HT1080 (cell line): ENCODE measurements at places on chromosomes 2 and 18. TPM values are rescaled to one million over a fixed set of nuclear protein-coding genes. Genes with fewer than 3 reads are reported as not detected.

DNA sequence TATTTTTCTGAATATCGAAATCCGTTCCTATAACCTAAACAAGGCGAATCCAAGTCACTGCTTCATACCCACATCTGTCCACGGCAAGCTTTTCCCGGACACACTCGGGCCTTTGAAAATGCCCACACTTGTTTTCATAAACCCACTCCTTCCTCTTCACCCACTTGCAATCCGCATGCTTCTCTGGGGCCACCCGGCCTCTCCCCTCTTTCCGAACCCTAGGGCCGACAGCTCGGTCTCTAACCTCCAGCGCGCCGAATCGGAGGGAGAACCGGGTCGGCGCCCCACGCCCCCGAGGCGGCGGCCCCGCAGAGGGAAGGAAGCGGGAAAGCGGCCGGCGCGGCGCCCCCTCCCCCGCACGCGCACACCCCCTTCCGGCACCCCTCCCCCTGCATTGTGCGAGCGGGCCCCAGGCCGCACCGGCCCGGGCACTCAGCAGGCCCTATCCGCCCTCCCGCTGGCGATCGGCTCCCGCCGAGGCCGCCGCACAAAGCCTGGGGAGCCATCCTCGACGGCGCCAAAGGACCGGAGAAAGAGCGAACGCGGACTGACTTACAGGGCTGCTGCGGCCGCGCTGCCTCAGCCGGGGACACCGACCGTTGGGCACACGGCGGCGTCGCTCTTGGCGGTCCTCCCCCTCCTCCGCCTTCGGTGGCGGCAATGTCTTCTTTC, 467 bp downstream of the PUM2 start:
- DNase-seq = peak; percentile 52

GRCh38 chr18:69261406-69261805, 139.3 kb upstream of the DOK6 start:
- peak; percentile 40 for DNase-seq

GRCh38 chr2:9594366-9595054, 36.3 kb downstream of the YWHAQ start:
- DNase-seq = peak; percentile 73

- peak; percentile 93 for DNase-seq
Observed at GRCh38 chr2:11583840-11584524, 50.1 kb downstream of the GREB1 start.

- DNase-seq = no peak
Observed at GRCh38 chr2:239222312-239222660, 178.5 kb downstream of the HDAC4 start.

DNA sequence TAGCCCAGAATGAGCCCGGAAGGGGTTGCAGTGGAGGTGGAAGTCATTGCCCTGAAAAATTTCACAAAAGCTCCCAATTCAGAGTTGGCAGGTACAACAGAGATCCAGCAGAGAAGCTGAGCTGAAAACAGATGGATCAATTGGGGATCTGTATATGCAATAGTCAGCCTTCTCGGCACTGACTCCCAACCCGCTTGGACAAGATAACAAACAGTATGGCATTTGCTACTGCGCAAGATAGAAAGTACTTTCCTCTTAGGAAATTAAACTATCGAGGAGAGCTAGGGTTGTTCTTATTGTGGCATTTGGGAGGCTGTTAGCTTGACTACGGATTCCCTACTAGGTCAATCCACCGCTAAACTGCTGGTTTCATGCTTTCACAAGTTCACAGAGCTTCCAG, 11.6 kb upstream of the IER3IP1 start:
- DNase-seq = no peak

DNA sequence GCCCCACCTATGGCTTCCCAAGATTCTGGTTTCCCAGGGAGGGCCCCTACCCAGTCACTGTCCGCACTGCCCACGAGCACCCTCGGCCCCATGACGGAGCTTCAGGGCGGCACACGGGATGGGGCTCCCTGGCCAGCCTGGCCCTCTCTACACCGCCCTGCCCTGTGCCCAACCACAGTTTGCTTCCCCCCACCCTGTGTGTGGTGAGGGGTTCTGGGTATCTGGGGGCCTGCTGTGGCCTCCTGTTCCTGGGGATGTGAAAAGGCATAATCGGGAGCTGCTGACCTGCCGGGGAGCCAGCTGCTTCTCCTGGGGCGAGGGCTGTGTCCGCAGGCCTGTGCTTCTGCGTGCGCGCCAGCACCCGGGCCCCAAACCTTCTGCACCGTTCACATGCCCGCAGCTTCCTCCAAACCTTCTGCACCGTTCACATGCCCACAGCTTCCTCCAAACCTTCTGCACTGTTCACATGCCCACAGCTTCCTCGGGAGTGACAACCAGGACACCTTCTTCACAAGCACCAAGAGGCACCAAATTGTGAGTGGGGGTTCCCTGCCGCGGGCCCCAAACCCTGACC, 12.4 kb downstream of the ANO7 start:
- DNase-seq = no peak

DNA sequence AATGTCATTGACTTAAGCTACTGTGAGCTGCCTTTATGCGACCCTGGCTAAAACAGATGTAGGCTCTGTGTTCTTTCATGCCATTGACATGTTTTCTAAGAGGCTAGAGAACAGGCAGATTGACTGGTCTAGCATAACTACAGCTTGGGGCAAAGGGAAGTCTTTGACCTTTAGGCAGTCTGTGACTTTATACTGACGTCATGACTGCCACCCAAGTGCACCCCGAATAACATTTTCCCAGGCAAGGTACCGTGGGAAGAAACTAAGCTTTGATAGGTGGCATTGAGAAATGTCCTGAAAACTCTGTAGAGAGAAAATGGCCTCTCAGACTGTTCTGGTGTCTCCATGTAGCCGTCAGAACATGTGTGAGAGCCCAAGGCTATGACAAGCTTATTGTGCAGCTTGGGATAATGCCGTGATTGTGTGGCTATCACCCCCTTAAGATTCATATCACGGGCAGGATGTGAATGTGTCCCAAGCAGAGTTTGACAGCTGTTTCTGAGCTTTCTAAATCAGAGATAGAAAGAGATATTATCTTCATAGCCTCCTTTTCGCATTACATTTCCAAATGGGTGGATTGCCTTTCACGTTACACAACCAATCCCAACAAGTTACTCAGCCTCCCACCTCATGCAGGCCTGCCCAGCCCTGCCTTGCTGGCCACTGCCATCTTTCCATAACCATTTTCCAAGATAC, 672.2 kb upstream of the ACVR2A start:
- no peak for DNase-seq

Gene CCDC141
- not detected in 2 replicates for total RNA-seq

Gene FAM237A
- not detected in 2 replicates for total RNA-seq

Gene ICA1L
- 0.88 and 1.8 TPM in 2 replicates for total RNA-seq
